ENCODE measurements at places on chromosomes 16 and 17. TPM values are rescaled to one million over a fixed set of nuclear protein-coding genes. Genes with fewer than 3 reads are reported as not detected.

The SOST gene
- total RNA-seq: not detected

The CDH5 gene
- 9.6 TPM for total RNA-seq

The TLCD3B gene
- total RNA-seq: 253 TPM

DNA sequence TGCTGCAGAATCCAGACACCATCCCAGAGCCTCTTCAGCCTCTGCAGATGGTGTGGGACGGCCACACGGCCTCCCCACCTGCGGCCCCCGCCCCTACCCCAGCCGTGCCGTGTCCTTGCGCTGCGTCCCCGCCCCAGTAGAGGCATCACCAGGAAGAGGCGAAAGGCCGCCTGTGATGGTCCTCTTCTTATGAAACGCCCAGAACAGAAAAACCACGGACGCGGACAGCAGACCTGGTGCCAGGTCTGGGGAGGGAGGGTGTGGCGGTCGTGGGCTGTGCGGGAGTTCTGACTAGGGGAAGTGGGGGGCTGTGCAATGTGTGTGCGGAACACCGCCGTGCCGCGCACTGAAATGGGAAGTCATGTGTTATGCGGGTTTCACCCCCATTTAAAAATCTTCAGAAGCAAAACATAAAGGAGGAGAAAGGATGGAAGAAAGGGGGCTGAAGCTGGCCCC is 25.5 kb downstream of the ACSF3 start:
- H3K27ac ChIP-seq: no peak overlapping the region
- H3K4me3 ChIP-seq: no peak overlapping the region
- H3K36me3 ChIP-seq: peaks cover 5% of the 10 kb centered on the region
- H3K27me3 ChIP-seq: no peaks in the 10 kb centered on the region
- peaks cover 13% of the 10 kb centered on the region for H3K4me1 ChIP-seq

GRCh38 chr17:7676533-7676932 is 10.8 kb downstream of the TP53 start:
- H3K27ac ChIP-seq: no peak overlapping the region
- H3K27me3 ChIP-seq: peaks cover 2% of the 10 kb centered on the region
- H3K4me1 ChIP-seq: no peaks in the 10 kb centered on the region
- H3K36me3 ChIP-seq: peaks cover 10% of the 10 kb centered on the region
- H3K4me3 ChIP-seq: no peak overlapping the region

- H3K36me3 ChIP-seq: no peaks in the 10 kb centered on the region
- peak within 1 kb of the TSS; percentile 48 for H3K27ac ChIP-seq
- peak within 1 kb of the TSS; percentile 90 for H3K4me3 ChIP-seq
- peak; percentile 48 for DNase-seq
- H3K27me3 ChIP-seq: peaks cover 20% of the 10 kb centered on the region
These were observed at the start of gene JPH3 for GRCh38 chr16:87602001-87602775. Gene JPH3, plus strand, starts transcription at chr16:87602508. Its CDS starts 639 bp downstream, at chr16:87603147.

GRCh38 chr17:3003296-3004149 is 59.9 kb downstream of the OR1D5 start:
- peaks cover 12% of the 10 kb centered on the region for H3K4me1 ChIP-seq
- H3K4me3 ChIP-seq: no peak overlapping the region
- no peak for DNase-seq
- H3K36me3 ChIP-seq: peaks cover 12% of the 10 kb centered on the region

Data from glutamatergic neuron (in vitro differentiated cells).